ENCODE measurements at places on chromosomes 4 and X.

- no peak for DNase-seq
These were observed 68.2 kb downstream of the ARHGAP10 start for GRCh38 chr4:147799986-147800555.

DNA sequence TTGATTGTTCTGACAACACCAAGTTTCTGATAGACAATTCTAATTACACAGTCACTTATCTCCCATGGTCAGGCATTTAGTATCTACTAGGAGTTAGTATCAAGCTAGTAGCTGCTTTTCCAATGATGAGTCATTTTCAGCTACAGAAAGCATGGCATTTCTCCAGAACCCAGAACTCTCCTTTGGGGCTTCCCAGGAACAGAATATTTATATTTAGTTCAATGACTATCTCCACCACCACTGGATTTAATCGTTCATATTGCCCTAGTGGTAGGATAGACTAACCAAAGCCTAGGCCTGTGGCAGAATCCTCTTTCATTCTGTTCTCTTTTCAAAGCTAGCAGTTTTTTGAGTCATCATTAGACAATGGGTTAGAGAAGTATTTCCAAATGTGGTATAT lies 569.4 kb downstream of the GABRG1 start:
- DNase-seq = no peak

DNA sequence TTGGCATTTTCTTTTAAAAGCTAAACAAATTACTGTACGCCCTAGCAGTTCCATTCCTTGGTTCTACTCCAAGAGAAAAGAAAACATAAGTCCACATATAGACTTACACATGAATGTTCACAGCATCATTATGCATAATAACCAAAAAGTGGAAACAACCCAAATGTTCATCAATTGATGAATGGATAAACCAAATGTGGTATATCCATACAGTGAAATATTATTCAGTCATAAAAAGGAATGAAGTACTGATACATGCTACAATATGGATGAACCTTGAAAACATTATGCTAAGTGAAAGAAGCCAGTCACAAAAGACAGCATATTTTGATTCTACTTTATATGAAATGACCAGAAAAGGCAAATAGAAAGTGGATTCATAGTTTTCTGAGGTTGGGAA lies 36.5 kb downstream of the MED14 start:
- DNase-seq = no peak

DNA sequence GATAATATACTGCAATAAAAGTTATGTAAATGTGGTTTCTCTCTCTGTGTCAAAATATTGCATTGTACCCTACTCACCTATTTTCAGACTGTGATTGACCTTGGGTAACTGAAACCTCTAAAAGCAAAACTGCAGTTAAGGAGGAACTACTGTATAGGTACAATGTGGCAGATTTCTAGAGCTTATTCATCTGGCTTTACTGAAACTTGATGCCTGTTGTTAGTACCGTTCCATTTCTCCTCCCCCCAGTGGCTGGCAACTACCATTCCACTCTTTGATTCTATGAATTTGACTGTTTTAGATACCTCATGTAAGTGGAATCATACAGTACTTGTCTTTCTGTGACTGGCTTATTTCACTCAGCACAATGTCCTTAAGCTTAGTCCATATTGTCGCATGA lies 61.9 kb downstream of the HOPX start:
- DNase-seq = no peak

DNA sequence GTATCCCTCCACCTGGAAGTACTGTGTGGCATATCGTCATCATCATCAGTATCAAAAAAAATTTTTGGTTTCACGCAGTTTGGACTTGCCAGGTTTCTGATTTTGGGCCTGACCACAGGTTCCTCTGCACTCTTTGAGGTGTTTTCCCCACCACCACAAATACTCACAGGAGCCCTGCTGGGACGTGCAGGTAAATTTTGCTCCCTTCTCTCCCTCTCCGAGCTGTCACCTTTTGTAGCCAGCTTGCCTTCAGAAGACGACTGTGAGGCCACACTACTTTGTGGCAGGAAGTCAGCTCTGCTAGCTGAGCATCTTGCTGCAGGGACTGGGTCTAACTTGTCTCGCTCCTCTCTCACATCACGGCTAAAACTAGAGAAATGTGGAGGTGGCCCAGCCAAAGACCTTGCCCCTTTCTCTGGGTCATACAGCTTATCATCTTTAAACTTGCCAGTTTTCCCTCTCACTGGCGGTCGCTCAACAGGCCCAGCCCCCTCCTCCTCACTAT lies 2.8 kb downstream of the PJA1 start:
- no peak for DNase-seq

GRCh38 chr4:5746250-5746649 lies 35.2 kb downstream of the EVC start:
- DNase-seq = no peak

GRCh38 chr4:33369446-33369845 lies 2649.3 kb downstream of the PCDH7 start:
- DNase-seq = no peak

DNA sequence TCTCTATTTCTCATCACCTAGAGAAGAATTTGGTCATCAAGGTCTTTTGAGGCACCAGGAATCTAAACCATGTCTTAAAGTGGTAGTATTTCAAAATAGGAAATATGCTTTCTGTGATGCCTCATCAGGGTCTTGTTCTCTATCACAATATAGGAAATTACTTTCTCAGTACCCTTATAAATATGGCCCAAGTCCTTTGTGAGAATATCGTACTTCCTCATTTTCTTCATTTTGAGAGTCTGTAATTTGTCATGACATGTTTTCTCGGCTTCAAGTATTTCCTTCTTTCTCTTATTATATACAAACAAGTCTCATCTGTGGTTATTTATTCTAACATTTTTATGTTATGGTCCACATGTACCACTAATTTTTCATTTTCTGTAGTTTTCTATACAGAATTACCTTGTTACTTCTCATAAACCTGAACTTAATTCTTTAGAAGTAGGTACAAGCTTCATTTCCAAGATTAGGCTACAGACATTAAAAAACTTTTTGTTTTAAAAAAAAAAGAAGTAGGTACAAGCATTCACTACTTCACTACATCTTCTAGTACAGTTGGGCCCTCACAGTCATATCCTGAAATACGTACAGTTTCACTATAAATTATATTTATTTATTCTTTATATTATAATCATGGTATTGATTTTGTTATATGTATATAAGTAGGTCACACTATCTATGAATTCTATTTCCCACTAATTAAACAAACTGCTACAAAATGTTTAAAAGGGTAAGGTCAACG lies 54.4 kb downstream of the KLHL13 start:
- no peak for DNase-seq

DNA sequence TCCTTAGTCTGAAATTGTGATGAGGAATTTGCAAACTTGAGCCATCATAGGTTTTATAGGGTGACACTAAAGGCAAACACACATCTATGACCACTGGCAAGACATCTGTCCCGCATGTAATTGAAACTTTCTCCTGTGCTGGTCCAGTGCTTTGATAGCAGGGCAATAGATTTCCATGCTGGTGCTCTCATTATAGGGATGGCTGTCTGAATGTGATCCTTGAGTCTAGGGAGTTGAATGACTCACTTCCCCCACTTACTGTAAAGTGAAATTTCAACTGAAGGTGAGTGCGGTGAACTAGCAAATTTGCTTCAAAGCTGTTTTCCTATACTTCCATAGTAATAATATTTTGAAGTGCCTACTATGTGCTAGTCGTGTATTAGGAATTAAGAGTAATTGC lies 1630.0 kb downstream of the STIM2 start:
- DNase-seq = no peak

- DNase-seq = no peak
These were observed 622.5 kb downstream of the ANKRD50 start for GRCh38 chr4:124090021-124090420.

DNA sequence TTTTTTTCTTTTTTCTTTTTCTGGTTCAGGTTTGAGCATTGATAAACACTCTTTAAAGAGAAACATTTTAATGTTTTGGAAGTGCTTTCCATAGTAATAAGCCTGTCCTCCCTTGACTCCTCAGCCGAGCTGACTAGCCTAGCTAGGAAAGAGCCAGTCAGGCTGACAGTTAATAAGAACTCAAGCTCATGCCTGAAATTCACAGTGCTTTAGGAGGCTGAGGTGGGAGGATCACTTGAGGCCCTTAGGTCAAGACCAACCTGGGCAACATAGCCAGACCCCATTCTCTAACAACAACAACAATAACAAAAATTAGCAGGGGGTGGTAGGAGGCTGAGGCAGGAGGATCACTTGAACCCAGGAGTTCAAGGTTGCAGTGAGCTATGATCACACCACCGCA lies 53.4 kb upstream of the ZCCHC13 start:
- no peak for DNase-seq

DNA sequence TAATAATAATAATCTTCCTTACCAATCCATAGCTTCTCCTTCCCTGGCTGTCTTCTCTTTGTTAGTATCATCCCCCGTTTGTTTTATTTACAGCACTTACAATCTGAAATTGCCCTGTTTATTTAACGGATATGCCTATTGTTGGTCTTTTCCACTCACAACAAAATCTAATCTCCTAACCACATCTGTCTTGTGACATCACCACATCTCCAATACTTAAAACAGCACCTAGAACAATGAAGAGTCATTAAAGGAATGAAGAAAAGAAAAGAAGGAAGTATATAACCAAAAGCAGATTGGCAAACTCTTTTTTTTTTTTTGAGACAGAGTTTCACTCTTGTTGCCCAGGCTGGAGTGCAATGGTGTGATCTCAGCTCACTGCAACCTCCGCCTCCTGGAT lies 38.7 kb upstream of the JADE1 start:
- DNase-seq = no peak

DNA sequence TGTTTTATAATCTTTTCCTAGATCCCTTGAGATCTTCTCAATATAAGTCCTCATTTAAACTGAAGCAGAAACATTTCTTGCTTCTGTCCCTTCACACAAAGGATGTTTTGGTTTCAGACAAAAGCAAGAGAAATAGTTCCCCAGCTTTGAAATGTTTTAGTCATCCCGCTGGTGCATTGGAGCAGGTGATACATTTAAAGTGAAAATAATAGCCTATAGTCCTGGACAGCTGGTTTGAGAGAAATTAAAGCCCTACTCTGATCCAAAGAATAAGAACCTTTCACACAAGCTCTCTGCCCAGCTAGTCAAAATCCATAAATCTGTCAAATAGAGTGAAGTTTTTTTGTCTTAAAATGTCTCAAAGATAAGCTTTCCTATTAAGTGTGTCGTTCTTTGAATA lies 79.4 kb downstream of the LUZP4 start:
- no peak for DNase-seq

GRCh38 chr4:39700554-39700953 lies 2.6 kb downstream of the UBE2K start:
- no peak for DNase-seq

DNA sequence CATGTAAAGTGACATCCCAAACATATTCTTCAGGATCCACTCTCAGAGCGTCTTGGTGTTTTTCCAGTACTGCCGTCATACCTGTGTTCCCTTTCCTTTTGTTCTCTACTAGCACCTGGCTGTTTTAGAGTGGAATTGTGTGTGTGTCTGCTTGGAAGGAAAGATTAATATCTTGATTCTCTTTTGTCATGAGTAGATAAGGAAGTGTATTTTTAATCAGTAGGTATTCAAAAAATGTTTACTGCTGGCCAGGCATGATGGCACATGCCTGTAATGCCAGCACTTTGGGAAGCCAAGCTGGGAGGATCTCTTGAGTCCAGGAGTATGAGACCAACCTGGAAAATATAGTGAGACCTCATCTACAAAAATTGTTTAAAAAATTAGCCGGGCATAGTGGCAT lies 198.8 kb downstream of the CBR4 start:
- no peak for DNase-seq

- no peak for DNase-seq
These were observed 75.3 kb downstream of the SLIT2 start for GRCh38 chr4:20326977-20327376.

DNA sequence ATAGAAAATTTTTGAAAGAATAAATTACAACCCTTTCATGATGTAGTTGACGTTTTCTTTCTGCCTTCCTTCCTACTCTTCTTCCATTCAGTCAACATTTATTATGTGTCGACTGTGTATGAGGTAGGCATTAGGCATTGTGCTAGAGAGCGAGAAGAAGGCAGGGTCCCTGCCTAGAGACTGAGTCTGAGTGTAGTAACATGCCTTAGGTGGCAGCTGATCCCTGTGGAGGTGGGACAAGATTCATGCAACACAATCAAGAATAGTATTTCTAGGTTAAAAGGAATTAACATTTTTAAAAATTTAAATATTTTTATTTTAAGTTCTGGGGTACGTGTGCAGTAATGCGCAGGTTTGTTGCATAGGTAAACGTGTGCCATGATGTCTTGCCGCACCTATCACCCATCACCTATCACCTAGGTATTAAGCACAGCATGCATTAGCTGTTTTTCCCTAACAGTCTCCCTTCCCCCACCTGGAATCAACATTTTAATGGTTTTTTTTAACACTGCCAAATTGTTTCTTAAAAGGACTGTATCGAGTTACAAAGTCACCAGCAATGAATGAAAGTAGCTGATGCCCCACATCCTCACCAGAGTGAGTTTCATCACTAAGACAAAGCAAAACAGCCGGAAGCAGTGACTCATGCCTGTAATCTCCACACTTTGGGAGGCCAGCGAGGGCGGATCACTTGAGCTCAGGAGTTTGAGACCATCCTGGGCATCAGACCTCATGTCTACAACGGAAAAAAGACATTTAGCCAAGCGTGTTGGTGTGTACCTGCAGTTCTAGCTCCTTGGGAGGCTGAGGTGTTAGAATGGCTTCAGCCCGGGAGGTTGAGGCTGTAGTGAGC lies 84.0 kb downstream of the WWC2 start:
- DNase-seq = peak; percentile 93

- DNase-seq = no peak
These were observed 87.9 kb downstream of the TSPAN7 start for GRCh38 chrX:38649221-38649620.

- DNase-seq = no peak
These were observed 42.6 kb downstream of the CXCL1 start for GRCh38 chr4:73911746-73912145.

DNA sequence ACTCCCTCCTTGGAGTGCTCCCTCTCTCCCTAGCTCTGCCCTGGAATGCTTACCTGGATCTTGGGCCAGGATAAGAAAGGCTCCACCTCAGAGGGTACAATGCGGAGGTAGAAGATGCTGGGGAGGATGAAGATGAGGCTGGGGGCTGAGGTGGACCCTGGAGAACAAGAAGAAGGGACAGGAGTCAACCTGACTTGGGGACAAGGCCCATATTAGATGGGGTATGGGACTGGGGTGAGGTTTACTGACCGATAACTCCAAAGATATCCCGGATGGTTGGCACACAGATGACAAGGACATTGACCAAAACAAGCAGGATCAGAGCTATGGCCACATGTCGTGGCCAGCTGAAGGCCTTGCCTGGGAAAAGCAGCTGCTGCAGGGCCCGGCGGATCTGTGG lies 10.6 kb downstream of the SLC38A5 start:
- no peak for DNase-seq

All from kidney capillary endothelial cell (primary cell).